Neural crest cell (in vitro differentiated cells): ENCODE measurements at places on chromosomes 16 and 17. TPM values are rescaled to one million over a fixed set of nuclear protein-coding genes. Genes with fewer than 3 reads are reported as not detected.
A peak's percentile ranks its signal among the peaks of the same experiment; 100 is the strongest.

DNA sequence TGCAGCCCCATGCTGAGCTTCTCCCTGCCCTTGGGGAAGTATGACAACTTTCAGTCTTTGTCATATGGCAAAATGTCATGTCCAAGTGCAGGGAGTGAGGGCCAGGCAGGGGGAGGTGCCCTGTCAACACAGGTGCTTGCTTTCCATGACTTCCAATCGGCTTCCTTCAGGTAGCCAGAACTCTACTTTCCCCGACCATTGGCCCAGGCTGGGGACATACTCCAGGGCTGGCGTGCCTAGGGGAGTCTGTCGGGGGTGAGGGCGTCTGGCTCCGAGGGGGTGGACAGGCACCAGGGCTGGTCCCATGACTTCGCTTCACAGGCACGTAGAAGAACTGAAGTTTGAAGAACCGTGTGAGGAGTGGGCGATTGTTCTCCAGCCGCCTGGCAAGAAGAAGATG is 19.8 kb upstream of the PIK3R6 start:
- H3K36me3 ChIP-seq: no peaks in the 10 kb centered on the region
- no peak for DNase-seq
- H3K27ac ChIP-seq: no peak overlapping the region
- H3K4me3 ChIP-seq: no peak overlapping the region
- no peaks in the 10 kb centered on the region for H3K27me3 ChIP-seq

The KRTAP4-4 gene
- total RNA-seq: not detected in 2 replicates

GRCh38 chr17:63479495-63480184 is 2.8 kb downstream of the ACE start:
- H3K4me1 ChIP-seq: peaks cover 4% of the 10 kb centered on the region
- H3K27ac ChIP-seq: no peak overlapping the region
- no peaks in the 10 kb centered on the region for H3K36me3 ChIP-seq
- H3K4me3 ChIP-seq: peak overlapping the region; percentile 81
- peaks cover 46% of the 10 kb centered on the region for H3K27me3 ChIP-seq
- DNase-seq: no peak

DNA sequence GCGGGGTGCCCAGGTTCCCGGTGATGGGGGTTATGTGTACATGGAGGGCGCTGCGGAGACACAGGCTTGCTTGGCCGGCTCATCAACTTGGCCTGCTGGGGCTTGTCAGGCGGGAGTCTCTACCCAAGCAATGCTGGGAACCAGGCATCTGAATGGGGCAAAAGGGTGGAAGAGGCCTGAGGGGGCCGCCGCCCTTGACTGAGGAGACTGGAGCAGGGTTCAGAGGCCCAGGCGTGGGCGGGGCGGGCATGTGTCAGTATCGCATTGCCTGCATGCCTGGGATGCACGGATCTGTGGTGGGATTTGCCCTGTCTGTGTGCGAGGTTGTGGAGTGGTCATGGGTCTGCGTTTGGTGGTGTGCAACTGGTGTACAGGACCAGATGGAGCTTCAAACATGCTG is 21.1 kb downstream of the ARHGAP23 start:
- H3K4me3 ChIP-seq: peak overlapping the region; percentile 52
- H3K4me1 ChIP-seq: peaks cover 43% of the 10 kb centered on the region
- H3K27ac ChIP-seq: peak overlapping the region; percentile 10
- DNase-seq: no peak
- H3K36me3 ChIP-seq: no peaks in the 10 kb centered on the region

DNA sequence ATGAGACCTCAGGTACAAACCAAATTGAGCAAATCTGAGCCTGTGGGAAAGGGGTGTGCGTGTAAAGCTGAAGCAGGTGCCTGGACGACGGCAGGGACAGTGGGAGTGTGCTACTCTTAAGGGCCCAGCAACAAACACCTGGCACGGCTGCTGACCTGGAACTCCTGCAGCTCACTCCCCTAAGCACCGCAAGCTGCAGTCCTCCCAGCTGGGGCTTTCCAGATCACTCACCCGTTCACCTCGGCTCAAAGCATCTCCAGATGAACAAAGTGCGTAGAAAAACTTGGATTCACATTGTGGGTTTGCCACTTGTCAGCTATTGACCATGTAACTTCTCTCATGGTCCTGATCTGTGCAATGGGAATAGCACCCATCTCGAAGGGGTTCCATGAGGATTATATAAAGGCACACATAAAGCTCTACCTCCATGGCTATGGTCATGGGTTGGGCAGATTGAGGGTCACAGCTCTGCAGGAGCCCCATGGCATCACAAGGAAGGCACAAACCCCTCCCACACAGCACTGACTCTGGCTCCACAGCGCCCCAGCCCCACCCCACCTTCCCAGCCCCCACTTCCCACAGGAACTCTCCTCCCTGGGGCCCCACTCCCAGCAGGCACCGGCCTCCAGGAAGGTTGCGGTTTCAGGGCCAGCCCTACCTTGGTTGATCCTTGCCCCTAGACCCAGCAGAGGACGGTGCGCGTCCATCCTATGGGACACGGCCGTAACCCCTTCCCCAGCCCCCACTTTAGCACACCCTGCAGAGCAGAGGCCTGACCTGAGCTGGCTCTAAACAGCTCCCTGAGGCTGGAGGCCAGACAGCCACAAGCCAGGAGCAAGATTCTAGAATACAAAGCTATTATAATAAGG is 21.9 kb downstream of the ST3GAL2 start:
- H3K4me3 ChIP-seq: no peak overlapping the region
- peaks cover 30% of the 10 kb centered on the region for H3K4me1 ChIP-seq
- H3K27me3 ChIP-seq: no peaks in the 10 kb centered on the region
- DNase-seq: no peak
- no peak overlapping the region for H3K27ac ChIP-seq

The ZNF423 gene
- 55.0 and 55.4 TPM in 2 replicates for total RNA-seq

- H3K4me1 ChIP-seq: no peaks in the 10 kb centered on the region
- H3K4me3 ChIP-seq: no peak overlapping the region
Measured at GRCh38 chr16:67345401-67345800, 18.8 kb downstream of the LRRC36 start.

DNA sequence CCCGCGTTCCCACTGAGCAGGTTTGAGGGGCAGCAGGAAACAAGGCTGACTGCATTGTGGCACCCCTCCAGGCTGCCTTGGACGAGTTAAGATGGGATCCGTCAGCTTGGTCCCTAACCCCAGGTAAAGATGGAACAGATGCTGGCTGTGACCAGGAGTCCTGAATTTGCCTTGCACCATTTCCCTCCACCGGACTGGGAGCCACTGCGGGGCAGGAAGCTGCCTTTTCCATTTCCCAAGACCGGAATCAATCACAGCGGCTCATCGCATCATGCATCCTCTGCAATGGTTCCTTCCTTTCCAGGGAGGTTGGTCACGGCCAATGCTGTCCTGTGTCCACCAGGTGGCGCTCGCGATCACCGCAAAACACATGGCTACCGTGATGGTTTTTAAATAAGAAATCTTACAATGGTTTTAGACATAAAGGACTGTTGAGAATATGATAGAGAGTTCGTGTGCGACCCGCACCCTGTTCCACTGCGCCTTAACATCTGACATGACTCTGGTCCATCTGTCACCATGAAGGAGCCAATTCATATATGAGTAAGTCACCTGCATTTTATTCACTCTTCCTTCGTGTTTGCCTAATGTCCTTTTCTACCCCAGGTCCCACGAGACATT is 6.8 kb upstream of the MEAK7 start:
- peak; percentile 86 for DNase-seq
- no peak overlapping the region for H3K27ac ChIP-seq
- H3K36me3 ChIP-seq: no peaks in the 10 kb centered on the region
- H3K27me3 ChIP-seq: no peaks in the 10 kb centered on the region
- H3K4me3 ChIP-seq: peak overlapping the region; percentile 78

DNA sequence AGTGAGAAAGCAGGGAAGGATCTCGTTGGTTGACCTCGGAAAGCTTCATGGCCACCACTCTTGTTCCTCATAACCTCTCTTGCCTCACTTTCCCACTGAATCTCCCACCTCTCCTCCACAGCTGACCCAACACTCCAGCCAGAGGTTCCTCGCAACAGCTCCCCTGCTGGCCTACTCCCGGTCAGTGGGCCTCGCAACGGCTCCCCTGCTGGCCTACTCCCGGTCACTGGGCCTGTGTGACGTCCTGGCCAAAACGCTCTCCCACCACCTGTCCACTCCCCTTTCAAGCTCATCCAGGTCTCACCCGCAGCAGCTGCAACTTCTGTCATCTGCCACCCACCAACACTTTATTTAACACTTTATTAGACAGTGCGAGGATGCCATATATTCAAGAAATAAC is 149.1 kb downstream of the VPS53 start:
- peak; percentile 2 for DNase-seq
- no peak overlapping the region for H3K27ac ChIP-seq
- H3K4me1 ChIP-seq: peaks cover 4% of the 10 kb centered on the region
- H3K36me3 ChIP-seq: peaks cover 35% of the 10 kb centered on the region
- no peak overlapping the region for H3K4me3 ChIP-seq
- no peaks in the 10 kb centered on the region for H3K27me3 ChIP-seq

- no peak overlapping the region for H3K4me3 ChIP-seq
- no peak overlapping the region for H3K27ac ChIP-seq
- H3K36me3 ChIP-seq: peaks cover 3% of the 10 kb centered on the region
- H3K27me3 ChIP-seq: no peaks in the 10 kb centered on the region
- H3K4me1 ChIP-seq: no peaks in the 10 kb centered on the region
Measured at GRCh38 chr17:62681939-62682381, 54.5 kb downstream of the MRC2 start.

The SNX11 gene
- total RNA-seq: 22.6 and 25.8 TPM in 2 replicates

- H3K36me3 ChIP-seq: peaks cover 5% of the 10 kb centered on the region
- H3K4me3 ChIP-seq: no peak overlapping the region
- no peak overlapping the region for H3K27ac ChIP-seq
- no peak for DNase-seq
Measured at GRCh38 chr17:78991906-78992532, 12.3 kb upstream of the LGALS3BP start.

- H3K4me1 ChIP-seq: peaks cover 7% of the 10 kb centered on the region
- H3K27me3 ChIP-seq: peaks cover 3% of the 10 kb centered on the region
- H3K27ac ChIP-seq: no peak overlapping the region
- no peak overlapping the region for H3K4me3 ChIP-seq
- DNase-seq: no peak
Measured at GRCh38 chr17:72171703-72172667, 51.2 kb downstream of the SOX9 start.
